Caco-2 (cell line): ENCODE measurements at places on chromosomes 12 and 14. TPM values are rescaled to one million over a fixed set of nuclear protein-coding genes. Genes with fewer than 3 reads are reported as not detected.

DNA sequence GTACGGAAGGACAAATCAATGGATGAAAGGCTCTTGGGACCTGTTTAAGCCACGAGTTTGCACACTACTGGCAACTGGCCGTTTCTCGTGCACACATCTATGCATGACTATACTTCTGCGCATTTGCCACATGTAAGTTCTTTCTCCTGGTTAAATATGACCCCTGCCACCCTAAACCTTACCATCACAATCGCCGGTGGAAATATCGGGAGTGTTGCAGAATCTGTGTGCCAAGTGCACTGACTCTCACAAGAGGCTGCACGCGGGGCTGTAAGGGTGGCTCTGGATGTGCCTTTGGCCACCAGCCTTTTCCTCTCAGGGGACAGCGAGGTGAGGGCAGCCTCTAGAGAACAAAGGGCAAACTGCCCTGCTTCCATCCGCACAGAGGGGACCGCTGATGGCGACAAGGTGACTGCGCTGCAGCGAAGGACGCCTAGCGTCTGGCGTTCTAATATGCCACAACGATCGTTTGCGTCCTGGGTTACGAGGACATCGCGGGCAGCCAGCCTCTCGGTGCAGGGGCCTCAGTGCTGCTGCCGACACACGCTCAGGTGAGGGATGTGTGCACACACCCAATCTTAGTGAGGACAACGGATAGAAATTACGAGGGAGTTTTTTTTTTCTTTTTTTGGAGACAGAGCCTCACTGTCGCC, 232.2 kb downstream of the PCNX1 start:
- no peak for DNase-seq
- H3K27ac ChIP-seq = no peak overlapping the region
- H3K4me3 ChIP-seq = no peak overlapping the region

DNA sequence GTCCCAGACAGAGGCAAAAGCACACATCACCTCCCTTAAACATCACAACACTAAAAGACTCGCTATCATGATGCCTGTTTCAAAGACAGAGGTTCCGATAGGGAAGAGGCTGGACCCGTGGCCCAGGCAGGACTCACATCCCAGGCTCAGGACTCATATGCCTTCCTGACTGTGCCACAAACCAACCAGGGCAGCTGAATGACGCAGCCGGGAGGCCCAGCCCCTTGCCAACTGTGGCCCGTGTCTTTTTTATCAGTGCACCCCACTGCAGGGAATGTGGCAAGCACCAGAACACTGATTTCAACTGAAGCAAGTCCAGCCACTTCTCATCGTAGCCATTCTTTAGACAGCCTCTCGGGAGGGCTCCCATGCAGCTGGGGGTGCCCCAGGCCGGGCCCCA, 132.3 kb downstream of the KSR2 start:
- no peak overlapping the region for H3K27ac ChIP-seq
- H3K36me3 ChIP-seq = no peaks in the 10 kb centered on the region
- no peak overlapping the region for H3K4me3 ChIP-seq
- H3K4me1 ChIP-seq = no peaks in the 10 kb centered on the region
- H3K27me3 ChIP-seq = no peaks in the 10 kb centered on the region

GRCh38 chr14:93974299-93974698, 2.1 kb downstream of the ASB2 start:
- H3K27me3 ChIP-seq = no peaks in the 10 kb centered on the region
- no peak overlapping the region for H3K4me3 ChIP-seq
- no peaks in the 10 kb centered on the region for H3K36me3 ChIP-seq
- no peak for DNase-seq

GRCh38 chr14:22820731-22821130, 5.5 kb upstream of the SLC7A7 start:
- H3K36me3 ChIP-seq = no peaks in the 10 kb centered on the region
- DNase-seq = peak; percentile 77
- no peak overlapping the region for H3K4me3 ChIP-seq
- H3K27me3 ChIP-seq = no peaks in the 10 kb centered on the region

DNA sequence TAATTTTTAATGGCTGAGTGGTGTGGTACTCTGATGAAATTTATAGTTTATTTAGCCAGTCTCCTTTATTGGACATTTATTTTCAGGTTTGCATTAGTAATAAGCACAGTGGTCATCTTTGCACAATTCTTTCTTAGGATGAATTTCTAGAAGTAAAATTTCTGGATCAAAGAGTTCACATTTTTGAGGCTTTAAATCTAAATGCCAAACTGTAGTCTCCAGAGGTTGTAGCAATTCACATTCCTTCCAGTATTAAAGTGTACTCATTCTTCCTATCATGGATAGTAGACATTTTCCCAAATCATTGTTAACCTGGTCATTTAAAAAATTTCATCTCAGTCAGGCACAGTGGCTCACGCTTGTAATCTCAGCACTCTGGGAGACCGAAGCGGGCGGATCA, 24.8 kb downstream of the SLC39A9 start:
- H3K27ac ChIP-seq = no peak overlapping the region
- peaks cover 2% of the 10 kb centered on the region; the same call in 1 of the 2 replicates for H3K36me3 ChIP-seq
- no peaks in the 10 kb centered on the region for H3K27me3 ChIP-seq
- no peaks in the 10 kb centered on the region for H3K4me1 ChIP-seq
- DNase-seq = no peak

The KRT75 gene
- total RNA-seq = not detected in 2 replicates

DNA sequence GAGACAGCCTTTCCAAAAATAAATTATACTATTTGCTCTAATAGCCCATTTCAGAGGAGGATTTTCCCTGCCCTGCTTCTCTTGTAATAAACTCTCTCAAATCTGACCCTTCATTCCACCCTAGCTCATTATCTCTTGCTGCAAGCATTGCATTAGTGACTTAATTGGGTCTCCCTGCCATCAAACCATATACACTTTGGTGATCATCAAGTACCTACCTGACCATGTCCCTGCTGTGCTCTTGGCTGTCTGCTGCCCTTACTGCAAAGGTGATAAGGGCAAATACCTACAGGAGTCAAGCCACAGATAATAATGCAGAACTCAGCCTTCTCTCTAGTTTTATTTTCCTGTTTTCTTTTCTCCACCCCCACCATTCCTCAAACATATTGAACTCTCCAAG, 88.4 kb downstream of the LIN7A start:
- H3K27me3 ChIP-seq = no peaks in the 10 kb centered on the region
- no peak overlapping the region for H3K27ac ChIP-seq
- no peak for DNase-seq
- H3K36me3 ChIP-seq = no peaks in the 10 kb centered on the region
- H3K4me3 ChIP-seq = no peak overlapping the region

The IQSEC3 gene
- 0.19 and 0.59 TPM in 2 replicates for total RNA-seq

- DNase-seq = peak; percentile 88
- H3K4me3 ChIP-seq = no peak overlapping the region
Measured at GRCh38 chr14:51534610-51535011, 117.1 kb upstream of the FRMD6 start.

The LALBA gene
- total RNA-seq = not detected in 2 replicates

GRCh38 chr14:69316449-69317101, 56.6 kb downstream of the GALNT16 start:
- H3K27ac ChIP-seq = no peak overlapping the region
- H3K36me3 ChIP-seq = no peaks in the 10 kb centered on the region
- no peaks in the 10 kb centered on the region for H3K4me1 ChIP-seq
- H3K27me3 ChIP-seq = no peaks in the 10 kb centered on the region

DNA sequence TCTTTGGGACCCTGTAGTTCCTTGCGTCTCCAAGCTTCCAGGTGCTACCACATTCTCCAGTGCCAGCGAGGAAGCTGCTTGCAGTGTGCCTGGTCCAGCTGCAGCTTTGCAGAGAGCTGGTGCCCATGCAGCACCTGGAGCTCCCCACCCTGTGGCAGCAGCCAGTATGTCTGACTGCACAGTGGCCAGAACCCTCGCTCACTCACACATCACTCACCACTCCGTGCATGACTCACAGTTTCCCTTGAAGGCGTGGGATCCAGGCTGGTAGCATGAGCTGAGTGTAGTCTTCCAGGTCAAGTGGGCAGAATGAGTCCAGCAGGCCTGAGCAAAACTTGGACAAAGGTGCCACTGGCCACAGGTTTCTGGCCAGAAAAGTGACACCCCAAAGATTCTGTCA, 33.6 kb downstream of the SDR9C7 start:
- H3K4me3 ChIP-seq = no peak overlapping the region
- no peak for DNase-seq
- H3K27me3 ChIP-seq = no peaks in the 10 kb centered on the region
- no peaks in the 10 kb centered on the region for H3K36me3 ChIP-seq
- H3K4me1 ChIP-seq = no peaks in the 10 kb centered on the region

The SERPINA12 gene
- not detected in 2 replicates for total RNA-seq

- DNase-seq = no peak
- no peak overlapping the region for H3K4me3 ChIP-seq
- H3K27me3 ChIP-seq = no peaks in the 10 kb centered on the region
- peaks cover 1% of the 10 kb centered on the region for H3K36me3 ChIP-seq
Measured at GRCh38 chr14:67387195-67387594, 24.8 kb downstream of the PLEK2 start.

DNA sequence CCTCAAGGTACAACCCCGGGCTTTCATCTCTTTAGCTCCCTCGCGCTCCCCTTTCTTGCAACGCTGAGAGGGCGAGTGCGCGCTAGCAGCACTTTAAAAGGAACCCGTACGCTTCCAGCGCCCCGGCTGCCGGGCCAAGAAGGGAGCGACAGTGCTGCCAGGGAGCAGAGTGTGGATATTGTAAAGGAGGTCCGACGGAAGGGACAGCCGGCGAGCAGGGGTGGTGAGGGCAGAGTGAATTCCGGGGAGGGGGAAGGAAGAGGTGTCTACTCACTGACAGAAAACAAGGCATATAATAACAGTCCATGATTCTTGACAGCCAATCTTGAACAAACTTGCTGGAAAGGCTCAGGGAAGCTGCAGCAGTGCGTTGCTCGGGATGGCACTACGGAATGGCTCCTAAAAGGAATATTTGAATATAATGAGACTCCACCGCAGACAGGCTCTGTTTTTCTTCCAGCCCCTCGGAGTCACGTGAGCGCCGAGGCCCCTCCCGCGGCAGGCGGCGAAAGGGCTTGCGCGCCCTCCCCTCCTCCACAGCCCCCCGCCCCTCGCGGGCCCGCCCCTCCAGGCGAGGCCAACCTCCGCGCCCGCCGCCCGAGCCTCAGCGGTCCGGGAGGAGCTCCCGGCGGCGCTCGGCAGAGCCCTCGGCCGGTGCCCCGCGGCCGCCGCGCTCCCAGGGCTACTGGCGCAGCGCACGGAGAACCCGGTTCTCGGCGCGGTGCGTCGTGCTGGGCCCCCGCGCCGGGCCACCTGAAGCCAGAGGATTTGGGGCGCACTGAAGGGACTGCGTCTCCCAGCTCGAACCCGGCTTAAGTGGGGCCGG, 3.4 kb downstream of the BMP4 start:
- DNase-seq = peak; percentile 80
- peaks cover 14% of the 10 kb centered on the region for H3K4me1 ChIP-seq
- peak overlapping the region; percentile 80 for H3K27ac ChIP-seq
- H3K36me3 ChIP-seq = no peaks in the 10 kb centered on the region; the same call in 1 of the 2 replicates
- H3K4me3 ChIP-seq = peak overlapping the region; percentile 51
- no peaks in the 10 kb centered on the region for H3K27me3 ChIP-seq

DNA sequence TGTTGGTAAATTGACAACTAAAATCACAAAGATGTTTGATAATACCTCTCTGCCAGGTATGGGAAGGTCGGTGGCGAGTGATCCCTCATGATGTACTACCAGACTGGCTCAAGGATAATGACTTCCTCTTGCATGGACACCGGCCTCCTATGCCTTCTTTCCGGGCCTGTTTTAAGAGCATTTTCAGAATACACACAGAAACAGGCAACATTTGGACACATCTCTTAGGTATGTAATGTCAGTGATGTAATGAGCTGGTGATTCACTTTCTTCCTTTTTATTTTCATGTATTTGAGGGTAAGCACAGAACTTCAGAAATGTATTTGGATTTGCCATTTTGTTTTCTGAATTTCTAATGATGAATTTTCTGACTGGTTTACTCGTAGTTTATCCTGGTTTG, 42.6 kb upstream of the LRTM2 start:
- peaks cover 4% of the 10 kb centered on the region for H3K36me3 ChIP-seq
- no peak overlapping the region for H3K4me3 ChIP-seq

GRCh38 chr14:35398071-35398584, 6.4 kb downstream of the NFKBIA start:
- DNase-seq = no peak
- H3K36me3 ChIP-seq = peaks cover 3% of the 10 kb centered on the region; the same call in 1 of the 2 replicates
- no peaks in the 10 kb centered on the region; the same call in 1 of the 2 replicates for H3K27me3 ChIP-seq
- peak overlapping the region; percentile 83 for H3K27ac ChIP-seq
- peaks cover 28% of the 10 kb centered on the region for H3K4me1 ChIP-seq
- H3K4me3 ChIP-seq = no peak overlapping the region

DNA sequence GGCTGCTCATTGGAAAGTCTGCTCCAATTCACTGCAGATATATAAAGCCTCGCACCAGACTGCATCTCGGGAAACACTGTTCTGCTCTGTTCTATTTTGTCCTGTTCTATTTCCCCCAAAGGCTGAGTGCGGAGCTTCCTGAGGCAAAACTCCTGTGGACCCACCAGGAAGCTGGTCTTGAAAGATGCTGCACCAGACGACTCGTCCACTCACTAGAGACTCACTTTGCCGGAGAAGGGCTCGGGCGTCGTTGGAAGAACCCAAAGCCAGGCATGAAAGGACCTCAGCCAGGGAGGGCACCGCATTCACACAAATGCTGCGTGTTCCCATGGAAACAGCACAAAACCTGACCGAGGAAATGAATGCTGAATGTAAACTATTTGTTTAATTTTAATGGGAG, 331.2 kb upstream of the SFSWAP start:
- H3K4me1 ChIP-seq = no peaks in the 10 kb centered on the region
- DNase-seq = no peak
- H3K27ac ChIP-seq = no peak overlapping the region
- no peaks in the 10 kb centered on the region for H3K36me3 ChIP-seq
- H3K27me3 ChIP-seq = no peaks in the 10 kb centered on the region; the same call in 1 of the 2 replicates

The CEP83 gene
- total RNA-seq = 23.3 and 24.2 TPM in 2 replicates
